ENCODE measurements at places on chromosomes 16 and 17. TPM values are rescaled to one million over a fixed set of nuclear protein-coding genes. Genes with fewer than 3 reads are reported as not detected.

CLEC19A gene
- not detected for total RNA-seq

CD300LB gene
- not detected for total RNA-seq

LRRC45 gene
- total RNA-seq, result 11.8 TPM

DNA sequence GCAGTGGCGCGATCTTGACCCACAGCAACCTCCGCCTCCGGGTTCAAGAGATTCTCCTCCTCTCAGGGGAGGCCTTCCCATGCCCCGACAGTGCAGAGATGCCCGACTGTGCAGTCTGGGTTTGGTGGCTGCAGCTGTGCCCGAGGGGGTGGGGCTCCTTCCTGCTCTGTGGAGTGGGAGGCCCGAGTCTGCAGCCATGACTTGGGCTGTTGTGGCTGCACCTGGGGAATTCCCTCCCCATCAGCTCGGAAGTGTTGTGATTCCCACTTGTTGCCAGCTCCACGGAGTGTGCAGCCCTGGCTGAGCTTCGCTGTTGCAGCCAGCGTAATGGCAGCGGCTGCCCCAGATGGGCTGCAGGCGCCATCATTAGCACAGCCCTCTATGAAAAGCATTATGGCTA, 66.4 kb upstream of the SMIM36 start:
- peak; percentile 53 for DNase-seq

DNA sequence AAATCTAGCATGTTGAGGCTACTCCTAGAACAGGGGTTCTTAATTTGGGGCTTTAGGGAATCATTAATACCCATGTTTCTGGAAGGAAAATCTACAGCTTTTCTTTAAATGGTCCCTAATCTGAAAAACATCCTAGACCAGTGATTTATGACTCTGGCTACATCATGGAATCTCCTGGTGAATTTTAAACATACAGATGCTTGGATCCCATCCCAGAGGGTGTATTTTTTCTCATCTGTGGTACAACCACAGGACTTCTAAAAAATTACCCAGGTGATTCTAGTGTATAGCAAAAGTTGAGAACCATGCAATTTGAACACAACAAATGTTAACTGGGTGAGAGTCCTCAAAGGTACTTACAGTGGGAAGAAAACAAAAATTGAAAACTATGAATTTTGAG, 41.5 kb downstream of the KANSL1 start:
- DNase-seq, result no peak

DNA sequence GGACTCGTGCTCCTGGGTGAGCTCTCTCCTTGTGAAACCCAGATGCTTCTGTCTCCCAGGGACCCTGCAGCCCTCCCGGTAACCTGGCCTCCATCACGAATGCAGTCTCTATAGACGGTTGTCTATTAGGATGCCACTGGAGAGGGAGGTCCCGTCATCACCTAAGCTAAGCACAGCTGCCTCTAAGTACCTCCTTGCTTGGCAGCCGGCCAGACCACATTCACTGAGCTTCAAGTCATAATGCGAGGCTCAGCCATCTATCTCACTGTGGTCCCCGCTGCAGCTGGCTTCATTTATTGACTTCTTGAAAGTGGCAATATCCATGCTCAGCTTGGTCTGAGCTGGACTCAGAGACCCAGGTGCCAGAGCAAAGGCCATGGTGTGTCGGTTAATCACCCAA, 74.5 kb upstream of the HSBP1 start:
- no peak for DNase-seq

IL34 gene
- total RNA-seq, result 0.35 TPM

DLX4 gene
- 1.9 TPM for total RNA-seq

- DNase-seq, result no peak
Observed at GRCh38 chr16:55189682-55190636, 134.0 kb upstream of the IRX6 start.

RNF112 gene
- total RNA-seq, result 1.6 TPM

NLRC3 gene
- 28.8 TPM for total RNA-seq

Measured in activated T-cell treated with anti-CD3 and anti-CD28 coated beads, Interleukin-2, amount 50 U/mL, for 72 hours (primary cell).